ENCODE measurements at places on chromosomes 7 and 10.

- no peak for DNase-seq
Observed at GRCh38 chr7:73668886-73669230, 1.2 kb downstream of the VPS37D start.

GRCh38 chr10:112791447-112791846 is 158.6 kb upstream of the TCF7L2 start:
- no peak for DNase-seq

DNA sequence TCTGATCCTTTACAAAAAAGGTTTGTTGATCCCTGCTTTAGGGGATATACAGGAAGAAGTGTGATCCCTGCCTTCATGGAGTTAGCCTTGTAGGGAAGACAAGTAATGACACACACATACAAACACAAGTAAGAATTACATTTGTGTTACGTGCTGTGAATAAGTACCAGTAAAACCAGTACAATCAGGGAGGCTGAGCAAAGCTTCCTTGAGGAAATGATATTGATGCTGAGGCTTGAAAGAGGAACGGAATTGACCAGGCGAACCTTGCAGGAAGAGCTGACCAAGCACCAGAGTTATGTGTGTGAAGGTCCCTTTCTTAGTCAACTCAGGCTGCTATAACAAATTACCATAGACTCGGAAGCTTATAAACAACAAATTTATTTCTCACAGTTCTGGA is 83.6 kb upstream of the CACUL1 start:
- no peak for DNase-seq

- no peak for DNase-seq
Observed at GRCh38 chr10:132449811-132450181, 52.8 kb downstream of the PWWP2B start.

GRCh38 chr10:64174666-64175255 is 653.6 kb downstream of the REEP3 start:
- DNase-seq: peak; percentile 23

DNA sequence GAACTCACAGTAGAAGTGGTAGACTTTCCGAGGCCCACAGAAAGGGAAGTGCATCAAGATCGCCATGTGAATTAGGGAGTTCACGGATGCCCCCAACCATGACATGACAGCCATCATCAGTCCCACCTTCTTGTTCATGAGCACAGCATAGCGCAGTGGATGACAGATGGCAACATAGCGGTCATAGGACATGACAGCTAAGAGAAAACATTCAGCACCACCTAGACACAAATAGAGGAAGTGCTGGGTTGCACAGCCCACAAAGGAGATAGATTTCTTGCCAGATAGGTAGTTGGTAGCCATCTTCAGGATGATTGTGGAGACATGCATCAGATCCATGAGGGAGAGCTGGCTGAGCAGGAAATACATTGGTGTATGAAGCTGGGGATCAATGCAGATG is 342 bp downstream of the OR2AE1 start:
- DNase-seq: no peak

- DNase-seq: no peak
Observed at GRCh38 chr7:55129541-55130394, 111.0 kb downstream of the EGFR start.

DNA sequence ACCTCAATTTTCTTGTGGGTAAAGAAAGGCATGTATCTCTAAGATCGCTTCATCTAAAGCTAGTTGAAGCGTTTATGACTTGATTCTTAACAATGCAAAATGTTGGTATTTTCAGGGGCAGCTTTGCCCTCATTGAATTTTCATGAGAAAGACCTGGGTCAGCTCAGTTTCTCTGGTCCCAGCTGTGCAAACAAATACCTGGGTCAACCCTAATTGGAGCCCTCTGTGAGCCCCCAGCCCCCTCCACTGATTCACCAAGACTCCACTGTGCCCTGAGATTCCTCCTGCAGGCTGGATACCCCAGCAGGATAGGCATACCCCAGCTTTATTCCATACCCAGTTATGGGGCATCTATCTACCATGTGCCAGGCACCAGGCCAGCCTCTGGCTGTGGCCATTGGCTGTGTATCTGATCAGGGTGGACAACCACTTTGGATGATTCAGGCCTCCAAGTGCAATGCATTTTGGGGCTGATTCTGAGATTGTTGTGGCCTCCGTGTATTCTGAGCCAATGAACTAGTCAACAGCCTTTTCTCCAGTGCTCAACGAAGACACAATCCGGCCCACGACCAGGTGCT is 201.9 kb downstream of the MYOF start:
- DNase-seq: no peak

GRCh38 chr10:49257626-49258349 is 41.2 kb upstream of the C10orf71 start:
- DNase-seq: no peak

GRCh38 chr7:142871260-142872105 is 14.1 kb downstream of the TRPV6 start:
- no peak for DNase-seq

DNA sequence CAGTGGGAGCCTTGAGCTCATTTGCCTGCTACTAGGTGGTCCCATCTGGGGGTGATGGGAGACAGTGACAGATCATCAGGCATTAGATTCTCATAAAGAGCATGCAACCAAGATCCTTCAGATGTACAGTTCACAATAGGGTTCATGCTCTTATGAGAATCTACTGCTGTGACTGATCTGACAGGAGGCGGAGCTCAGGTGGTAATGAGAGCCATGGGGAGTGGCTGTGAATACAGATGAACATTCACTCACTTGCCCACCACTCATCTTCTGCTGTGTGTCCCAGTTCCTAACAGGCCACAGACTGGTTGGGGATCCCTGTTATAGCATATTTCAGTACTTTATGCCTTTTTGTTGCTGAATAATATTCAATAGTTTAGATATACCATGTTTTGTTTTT is 6.6 kb upstream of the UBE2D1 start:
- no peak for DNase-seq

DNA sequence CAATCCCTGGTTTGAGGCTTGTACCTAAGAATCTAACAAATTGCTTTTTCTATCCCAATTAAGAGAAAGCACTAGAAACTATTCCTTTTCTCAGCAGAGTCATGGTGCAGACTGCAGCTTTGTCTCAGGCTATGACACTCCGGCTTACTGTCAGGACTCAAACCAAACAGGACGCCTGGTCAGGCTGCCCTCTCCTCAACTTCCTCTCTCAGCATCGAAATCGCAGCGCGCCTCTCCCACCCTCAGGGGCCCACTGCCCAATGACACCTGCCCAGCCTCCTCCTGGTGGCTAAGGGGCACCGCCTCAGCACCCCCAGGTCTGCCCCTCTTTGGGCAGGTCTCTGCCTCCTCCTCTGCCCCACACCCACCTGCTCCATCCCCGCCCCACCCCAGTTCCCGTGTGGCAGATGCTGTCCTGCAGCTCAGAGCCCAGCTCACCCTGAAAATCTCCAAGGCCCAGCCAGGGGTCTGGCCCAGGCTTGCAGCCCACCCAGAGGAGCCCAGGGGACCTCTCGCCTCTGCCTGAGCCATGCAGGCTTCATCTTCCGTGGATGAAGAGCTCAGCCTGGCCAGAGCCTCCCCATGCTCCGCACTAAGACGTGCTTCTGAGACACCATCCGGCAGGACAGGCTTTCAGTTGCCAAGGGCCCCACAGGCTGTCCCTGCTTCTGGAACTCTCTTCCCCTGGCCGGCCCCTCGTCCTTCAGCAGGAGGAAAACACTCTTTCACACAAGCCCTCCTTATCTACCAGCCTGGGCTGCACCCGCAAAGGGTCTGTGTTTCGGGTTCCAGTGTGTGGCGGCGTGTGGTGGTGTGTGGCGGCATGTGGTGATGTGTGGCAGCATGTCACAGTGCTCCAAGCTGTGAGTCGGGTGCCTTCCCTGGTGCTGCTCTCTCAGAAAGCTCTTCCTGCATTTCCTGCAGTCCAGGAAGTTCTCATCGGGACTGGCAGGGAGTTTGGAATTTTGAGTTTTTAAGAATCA is 16.4 kb upstream of the PTPRN2 start:
- DNase-seq: no peak

DNA sequence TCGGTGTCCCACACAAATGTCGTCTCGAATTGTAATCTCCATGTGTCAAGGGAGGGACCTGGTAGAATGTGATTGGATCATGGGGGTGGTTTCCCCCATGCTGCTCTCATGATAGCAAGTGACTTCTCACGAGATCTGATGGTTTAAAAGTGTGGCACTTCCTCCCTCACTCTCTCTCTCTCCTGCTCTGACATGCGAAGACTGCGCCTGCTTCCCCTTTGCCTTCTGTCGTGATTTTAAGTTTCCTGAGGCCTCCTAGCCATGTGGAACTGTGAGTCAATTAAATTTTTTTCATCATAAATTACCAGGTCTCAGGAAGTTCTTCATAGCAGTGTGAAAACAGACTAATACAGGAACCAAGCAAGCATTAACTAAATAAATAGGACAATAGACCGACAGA is 229.1 kb downstream of the GFRA1 start:
- DNase-seq: no peak

- DNase-seq: no peak
Observed at GRCh38 chr7:1987591-1988532, 244.9 kb downstream of the MAD1L1 start.

DNA sequence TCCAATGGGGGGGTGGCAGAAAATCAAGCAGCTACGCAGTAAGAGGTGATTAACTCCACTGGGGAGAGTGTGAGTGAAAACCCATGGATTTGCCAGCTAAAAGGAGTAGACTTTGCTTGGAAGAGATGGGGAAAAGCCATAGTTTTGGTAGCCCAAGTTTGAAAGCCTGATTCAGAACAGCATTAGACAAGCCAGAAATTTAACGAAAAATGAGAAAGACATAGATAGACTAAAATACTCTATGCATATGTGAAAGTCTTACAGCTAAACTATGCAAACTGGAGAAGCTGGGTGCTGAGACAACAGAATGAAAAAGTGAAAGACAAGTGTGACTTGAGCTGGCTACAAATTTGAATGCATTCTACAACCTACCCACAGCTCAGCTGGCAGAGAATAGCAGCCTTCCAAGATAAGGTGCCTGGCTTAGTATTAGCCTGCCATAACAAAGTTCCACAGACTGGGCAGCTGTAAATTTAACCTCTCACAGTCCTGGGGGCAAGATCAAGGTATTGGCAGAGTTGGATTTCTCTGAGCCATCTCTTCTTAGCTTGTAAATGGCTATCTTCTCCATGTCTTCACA is 156.6 kb downstream of the CDC14C start:
- DNase-seq: no peak

GRCh38 chr7:111638078-111638477 is 75.8 kb upstream of the IMMP2L start:
- DNase-seq: no peak

DNA sequence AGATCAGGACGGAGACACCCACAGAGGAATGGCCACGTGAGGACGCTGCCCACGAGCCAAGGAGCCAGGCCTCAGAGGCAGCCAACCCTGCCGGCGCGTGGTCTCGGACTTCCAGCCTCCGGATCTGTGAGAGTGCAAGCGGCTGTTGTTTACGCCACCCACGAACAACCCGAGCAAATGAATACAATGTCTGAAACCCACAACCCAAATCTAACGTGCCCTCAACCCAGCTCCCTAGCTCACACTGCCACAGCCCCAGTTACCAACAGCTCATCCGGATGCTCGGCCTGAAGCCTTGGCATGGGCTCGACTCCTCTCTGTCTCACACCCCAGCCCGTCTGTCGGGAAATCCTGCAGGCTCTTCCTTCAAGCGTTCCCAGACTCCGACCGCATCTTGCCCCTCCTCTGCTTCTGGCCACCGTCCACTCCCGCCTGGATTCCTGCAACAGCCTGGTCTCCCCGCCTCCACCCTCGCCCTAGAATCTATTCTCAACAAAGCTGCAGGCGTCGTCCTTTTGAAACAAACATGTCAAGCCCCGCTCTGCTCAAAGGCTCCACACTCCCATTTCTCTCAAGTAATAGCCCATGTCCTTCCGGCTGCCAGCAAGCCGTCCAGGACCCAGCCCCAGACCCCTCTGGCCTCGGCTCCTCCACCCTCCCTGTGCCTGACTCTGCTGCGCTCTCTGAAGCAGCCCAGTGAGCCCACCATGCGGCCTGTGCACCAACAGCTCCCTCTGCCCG is 35.3 kb downstream of the STK32C start:
- no peak for DNase-seq

- DNase-seq: no peak
Observed at GRCh38 chr7:95794917-95795515, 22.7 kb downstream of the DYNC1I1 start.

- no peak for DNase-seq
Observed at GRCh38 chr7:126657599-126658358, 595.0 kb downstream of the GRM8 start.

DNA sequence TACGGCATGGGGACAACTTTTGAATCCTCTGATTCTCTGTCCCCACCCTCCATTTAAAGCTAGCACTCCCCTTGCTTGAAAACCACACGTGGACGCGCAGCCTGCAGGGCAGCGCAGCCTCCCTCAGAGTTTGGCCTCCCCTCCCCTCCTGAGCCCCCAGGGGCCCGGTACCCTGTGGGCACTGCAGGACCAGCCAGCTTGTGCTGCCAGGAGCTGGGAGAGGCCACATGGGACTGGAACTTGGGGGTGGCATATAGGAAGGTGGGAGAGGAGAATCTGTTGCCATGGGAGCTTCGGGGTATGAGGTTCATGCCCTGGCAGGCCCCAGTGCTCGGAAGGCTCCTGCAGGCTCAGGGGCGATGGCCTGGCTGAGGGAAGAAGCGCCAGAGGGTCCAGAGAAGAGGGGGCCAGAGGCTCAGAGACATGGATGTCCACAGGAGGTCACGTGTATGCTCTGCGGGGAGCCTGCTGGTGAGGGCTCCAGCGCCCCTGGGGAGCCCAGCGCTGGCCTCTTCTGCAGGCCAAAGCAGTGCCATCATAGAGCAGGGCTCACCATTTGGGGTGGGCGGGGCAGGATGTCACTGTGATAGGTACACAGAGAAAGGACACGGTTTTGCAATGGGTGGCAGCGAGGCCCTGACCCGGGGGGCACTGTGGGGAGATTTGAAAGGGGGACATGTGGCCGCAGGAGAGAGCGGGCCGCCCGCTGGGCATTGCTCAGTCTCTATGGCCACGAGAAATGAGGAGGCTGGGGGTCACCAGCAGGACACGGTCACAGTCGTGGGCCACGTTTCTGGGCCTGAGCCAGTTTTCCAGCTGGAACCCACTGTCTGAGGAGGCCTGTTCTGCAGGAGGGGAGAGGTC is 64.2 kb downstream of the GLRX3 start:
- DNase-seq: no peak

GRCh38 chr10:77638321-77639101 is 903 bp upstream of the KCNMA1 start:
- no peak for DNase-seq
